ENCODE measurements at places on chromosomes 5 and 9.

DNA sequence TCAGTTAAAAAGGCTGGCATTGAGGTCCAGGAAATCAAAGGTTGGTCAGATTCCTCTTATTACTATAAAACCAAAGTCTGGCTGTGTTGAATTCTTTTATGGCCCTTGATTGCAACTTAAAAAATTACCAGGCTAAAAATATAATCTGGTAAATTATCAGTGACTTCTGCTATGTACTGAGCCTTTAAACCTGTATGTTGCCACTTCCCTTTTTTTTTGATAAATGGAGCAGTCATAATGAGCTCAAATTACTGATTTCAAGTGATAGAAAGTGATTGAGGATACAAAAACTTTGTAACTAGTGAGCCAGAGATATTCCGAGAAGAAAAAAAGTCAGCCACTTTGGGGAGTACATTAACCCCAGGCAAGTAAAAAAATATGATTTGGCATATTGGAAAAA is 100.1 kb downstream of the GIN1 start:
- no peak for DNase-seq

DNA sequence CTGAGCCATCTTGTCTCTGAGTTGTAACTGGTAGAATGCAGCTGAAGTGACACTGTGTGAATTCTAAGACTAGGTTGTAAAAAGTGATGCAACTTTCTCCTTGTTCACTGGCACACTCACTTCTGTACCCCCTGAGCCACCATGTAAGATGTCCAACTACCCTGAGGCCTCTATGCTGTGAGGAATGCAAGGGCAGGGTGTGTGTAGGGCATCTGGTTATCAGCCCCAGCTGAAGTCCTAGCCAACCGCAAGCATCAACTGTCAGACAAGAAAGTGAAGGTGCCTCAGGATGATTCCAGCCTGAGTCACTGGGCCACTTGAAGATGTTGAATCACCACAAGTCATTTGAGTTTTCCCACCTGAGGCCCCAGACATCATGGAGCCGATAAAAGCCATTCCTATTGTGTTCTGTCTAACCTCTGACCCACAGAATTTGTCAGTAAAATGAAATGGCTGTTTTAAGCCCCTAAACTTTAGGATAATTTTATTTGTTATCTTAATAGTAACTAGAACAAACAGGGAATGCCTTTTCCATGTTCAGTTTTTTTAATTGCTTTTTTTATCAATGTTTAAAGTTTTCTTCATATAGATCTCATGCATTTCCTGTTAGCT is 18.7 kb upstream of the RHOBTB3 start:
- no peak for DNase-seq

GRCh38 chr9:76730801-76731200 is 33.4 kb upstream of the PCA3 start:
- no peak for DNase-seq

- no peak for DNase-seq
Measured at GRCh38 chr9:34513567-34514214, 9.1 kb downstream of the ENHO start.

- no peak for DNase-seq
Measured at GRCh38 chr9:121774715-121775613, 123.5 kb downstream of the DAB2IP start.

DNA sequence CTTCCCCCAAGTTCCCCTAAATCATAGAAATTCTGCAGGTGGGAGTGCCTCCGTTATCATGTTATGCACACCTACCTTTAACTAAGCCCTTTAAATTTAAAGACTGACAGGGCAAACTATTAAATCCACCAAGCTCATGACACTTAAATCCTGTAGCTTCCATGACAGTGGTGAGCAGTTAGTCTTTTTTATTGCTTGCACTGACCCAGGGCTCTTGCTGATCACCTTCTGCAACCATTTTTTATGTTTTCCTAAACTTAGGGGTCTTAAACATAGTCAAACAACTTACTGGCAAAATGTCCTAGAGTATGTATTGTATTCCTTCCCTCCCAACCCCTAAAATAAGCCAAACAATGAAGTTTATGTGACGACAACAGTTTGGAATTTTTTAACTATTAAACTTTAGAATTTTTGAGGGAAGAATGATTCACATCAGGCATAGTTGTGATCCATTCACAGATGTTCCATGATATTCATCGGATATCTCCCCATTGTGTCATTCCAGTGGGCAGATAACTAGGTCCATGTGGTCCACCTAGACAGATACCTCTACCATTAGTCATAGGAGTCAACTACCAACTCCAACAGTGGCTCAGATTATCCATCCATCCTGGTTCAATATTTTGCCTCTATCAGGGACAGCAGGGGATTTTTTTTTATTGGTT is 283.1 kb downstream of the ADAMTS6 start:
- no peak for DNase-seq

DNA sequence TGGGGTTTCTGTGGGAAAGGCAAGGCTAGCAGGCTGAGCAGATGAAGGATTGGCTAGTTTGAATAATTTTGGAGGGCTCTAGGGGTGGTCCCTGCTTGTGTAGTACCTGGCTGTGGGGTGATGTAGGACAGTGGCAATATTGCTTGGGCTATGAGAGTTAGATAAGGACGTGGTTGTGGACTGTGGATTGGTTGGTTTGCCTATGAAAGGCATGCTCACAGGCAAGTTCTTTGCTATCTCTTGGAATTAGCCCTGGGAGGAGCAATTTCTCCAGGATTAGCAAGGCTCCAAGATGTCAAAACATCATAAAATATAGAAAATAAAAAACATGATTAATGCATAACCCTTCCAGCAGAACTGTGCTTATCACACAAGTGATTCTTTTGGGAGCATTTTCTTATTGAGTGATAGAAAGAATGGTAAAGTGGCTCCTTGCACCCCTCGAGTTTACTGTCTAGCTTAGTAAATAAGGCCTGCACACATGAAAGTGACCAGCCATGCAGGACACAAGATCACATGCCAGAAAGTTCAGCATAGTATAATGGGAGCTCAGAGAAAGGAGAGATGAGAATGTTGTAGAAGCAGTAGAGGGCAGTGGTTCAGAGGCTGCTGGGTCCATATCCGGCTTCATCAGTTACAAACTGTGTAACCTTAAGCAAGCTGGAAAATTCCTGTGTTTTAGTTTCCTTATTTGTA is 13.8 kb downstream of the AOPEP start:
- DNase-seq, result no peak

- no peak for DNase-seq
Measured at GRCh38 chr5:116536316-116537083, 38.1 kb downstream of the SEMA6A start.

- DNase-seq, result no peak
Measured at GRCh38 chr9:16262477-16263261, 607.8 kb downstream of the BNC2 start.

DNA sequence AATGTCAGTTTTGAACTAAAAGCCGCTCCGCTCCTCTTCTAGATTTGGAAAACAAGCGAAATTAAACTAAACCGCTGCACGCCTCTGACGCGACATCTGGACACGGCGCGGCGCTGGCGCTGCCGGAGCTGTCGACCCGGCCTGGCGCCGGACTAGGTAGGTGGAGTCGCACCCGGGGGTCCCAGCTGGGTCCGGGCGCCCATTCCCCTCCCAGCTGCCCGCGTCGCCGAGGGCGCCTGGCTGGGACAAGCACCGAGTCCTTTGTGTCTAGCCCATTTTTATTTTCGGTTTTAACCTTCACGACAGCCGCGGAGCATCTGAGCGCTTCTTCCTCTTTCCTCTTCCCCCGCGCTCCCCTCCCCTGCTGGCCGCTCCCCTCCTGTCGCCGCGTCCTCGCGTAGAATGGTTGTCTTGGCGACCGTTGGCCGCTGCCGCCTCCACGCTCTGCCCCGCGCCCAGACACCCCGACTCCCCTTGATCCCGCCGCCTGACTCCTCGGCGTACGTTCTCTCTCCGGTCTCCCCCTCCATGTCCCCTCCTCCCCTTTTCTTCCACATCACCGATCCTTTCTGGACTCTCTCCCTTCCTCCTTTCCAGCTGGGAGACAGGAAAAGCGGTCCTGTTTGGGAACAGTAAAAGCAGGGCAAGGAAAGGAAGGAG is 545 bp downstream of the CDKN2B-AS1 start:
- DNase-seq, result peak; percentile 56

- no peak for DNase-seq
Measured at GRCh38 chr9:87499424-87500017, 1.9 kb downstream of the DAPK1 start.

- DNase-seq, result no peak
Measured at GRCh38 chr9:5357431-5358105, 17.9 kb upstream of the RLN1 start.

DNA sequence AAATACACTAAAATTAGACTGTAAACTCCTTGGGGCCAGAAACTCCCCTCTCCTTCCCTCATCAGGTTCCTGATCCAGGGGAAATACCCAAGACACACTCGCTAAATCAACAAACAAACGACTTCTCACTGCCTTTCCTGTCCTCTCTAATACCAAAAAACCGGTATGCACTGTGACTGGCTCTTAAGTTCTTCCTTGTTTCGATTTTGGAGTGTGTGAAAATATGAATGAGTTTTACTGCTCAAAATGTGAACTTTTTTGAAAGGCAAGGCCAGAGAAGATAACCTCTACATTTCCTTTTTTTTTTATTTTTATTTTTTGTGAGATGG is 81.1 kb upstream of the EPB41L4B start:
- no peak for DNase-seq
